ENCODE measurements at places on chromosomes 2 and 18. TPM values are rescaled to one million over a fixed set of nuclear protein-coding genes. Genes with fewer than 3 reads are reported as not detected.

Gene FBXO36
- 1.9 TPM for total RNA-seq

Gene TCF7L1
- 7.1 TPM for total RNA-seq

Gene ANKRD62
- not detected for total RNA-seq

Gene SERPINB2
- 205 TPM for total RNA-seq

Gene MRO
- not detected for total RNA-seq

Gene LHCGR
- not detected for total RNA-seq

Gene C2orf92
- total RNA-seq = 0.71 TPM

Gene C1QL2
- total RNA-seq = not detected

Gene REG3G
- total RNA-seq = not detected

Gene IL1B
- 98.9 TPM for total RNA-seq

- no peak for DNase-seq
Observed at GRCh38 chr2:88753833-88754584, 62.5 kb downstream of the RPIA start.

DNA sequence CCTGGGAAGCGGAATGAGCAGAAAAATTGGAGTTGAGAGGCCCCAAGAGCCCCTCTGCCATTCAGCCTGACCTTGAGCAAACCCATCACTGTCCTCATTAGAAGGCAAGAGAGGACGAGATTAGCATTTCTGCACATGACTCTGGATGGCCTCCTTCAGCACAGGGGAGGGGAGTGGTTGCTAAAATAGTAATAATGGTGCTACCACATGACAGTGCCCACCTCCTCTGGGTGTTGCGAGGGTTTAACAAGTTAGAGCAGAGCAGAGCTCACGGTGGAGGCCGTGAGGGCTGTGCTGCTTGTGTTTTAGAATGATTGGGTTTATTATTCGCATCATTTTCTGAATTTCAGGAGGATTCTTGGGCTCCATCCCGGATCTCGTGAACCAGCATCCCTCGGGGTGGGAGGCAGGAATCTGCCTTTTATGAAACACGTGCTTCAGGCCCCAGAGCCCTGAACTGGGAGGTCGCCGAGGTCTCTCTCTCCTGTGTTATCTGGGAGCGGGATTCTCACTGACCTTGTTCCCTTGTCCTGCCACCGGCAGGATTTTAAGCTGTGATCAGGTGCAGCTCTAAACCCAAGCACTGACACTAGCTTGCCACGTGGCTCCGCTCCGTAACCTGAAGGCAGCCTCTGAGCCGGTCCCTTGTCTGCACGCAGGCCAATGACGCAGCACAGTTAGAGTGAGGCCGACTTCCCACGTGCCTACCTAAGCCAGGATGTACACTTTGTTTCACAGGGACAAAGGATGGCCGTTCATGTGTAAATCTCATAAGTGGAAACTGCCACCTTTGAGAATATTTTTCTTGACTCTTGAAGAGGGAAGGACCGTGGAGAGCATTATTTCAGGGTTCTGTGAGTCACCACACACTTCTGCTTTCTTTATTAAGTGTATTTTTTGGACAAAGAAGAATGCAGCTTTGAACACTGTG is 142.3 kb downstream of the ACOXL start:
- DNase-seq = no peak

DNA sequence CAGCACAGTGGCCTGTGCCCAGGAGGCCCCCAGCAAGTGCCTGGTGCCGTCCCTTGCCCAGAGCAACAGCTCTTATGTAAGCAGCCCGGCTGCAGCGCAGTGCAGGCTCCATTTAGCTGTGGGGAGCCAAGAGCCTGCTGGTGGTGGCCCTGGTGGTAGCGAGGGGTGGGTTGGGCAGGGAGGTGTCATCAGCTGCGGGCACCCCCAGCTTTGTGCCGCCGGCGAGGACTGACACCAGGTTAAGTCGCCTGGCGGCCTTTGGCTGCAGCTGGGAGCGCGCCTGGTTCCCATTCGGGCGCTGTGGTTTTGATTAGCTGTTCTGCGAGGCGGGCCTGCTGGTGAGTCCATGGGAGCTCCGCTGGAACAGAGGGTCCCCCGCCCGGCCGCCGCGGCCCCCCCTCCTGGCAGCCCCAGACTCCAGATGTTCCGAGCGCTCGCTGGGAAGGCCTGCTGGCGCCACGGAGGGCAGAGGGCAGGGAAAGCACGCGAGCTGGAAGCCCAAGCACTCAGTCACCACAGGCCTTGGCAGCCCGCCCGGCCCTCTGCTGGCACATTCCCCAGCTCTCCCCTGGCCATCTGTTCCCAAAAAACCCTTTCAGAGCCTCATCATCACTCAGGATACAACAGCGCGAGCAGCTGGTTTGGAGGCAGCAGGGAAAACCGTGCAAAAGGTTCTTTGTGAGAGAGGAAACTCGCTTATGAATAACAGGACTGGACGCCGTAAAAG is 18.4 kb downstream of the ATOH8 start:
- peak; percentile 80 for DNase-seq

- peak; percentile 53 for DNase-seq
Observed at GRCh38 chr2:129229830-129230441, 749.5 kb upstream of the RAB6C start.

- DNase-seq = no peak
Observed at GRCh38 chr18:1542230-1542774, 637.6 kb downstream of the ADCYAP1 start.

- DNase-seq = no peak
Observed at GRCh38 chr2:171541202-171541887, 19.1 kb downstream of the CYBRD1 start.

DNA sequence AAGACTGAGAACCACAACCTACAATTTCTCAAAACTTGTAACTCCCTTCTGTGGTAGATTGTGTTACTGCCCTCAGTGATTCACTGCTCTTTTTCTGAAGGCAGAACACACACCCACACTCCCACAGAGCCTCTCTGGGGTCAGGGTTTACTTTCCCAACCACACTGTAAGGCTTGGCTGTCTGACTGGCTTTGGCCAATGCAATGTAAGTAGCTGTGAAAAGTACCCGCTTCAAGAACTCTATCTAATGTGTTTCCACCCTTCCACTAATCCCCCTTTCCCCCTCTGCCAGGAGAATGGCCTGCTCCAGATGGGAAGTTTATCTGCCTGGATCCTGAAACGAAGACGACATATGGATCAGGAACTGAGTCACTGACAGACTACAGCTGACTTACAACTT is 222.7 kb downstream of the CDH2 start:
- no peak for DNase-seq

- DNase-seq = no peak
Observed at GRCh38 chr2:10591207-10591606, 98.6 kb downstream of the NOL10 start.

DNA sequence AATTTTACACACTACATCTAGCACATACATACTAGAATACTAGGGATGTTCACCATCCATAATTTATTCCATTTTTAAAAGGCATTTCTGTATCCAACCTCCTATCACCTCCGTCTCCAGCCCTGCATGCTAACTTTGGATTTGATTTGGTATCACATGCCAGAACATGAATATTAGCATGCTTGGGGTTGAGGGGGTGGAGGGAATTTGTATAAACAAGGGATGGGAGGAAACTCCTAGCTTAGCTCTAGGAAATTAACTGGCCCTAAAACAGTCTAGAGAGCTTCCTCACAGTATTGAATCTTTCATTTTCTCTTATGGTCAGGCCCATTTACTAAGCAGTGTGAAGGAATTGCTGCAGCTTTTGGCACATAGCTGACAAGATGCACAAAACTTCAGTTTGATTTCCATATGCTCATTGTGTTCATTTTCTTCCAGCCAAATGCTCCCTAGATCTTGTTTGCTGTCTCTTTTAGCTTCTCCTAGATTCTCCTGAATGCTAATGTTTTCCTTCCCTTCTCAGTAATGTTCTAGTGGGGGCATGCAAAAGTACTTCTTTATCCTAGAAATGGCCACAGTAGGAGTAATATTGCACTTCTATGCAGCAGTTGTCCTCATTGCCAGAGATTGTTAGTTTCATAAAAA is 135.2 kb downstream of the VWC2L start:
- DNase-seq = peak; percentile 21

- no peak for DNase-seq
Observed at GRCh38 chr2:60867848-60868247, 13.5 kb upstream of the REL start.

DNA sequence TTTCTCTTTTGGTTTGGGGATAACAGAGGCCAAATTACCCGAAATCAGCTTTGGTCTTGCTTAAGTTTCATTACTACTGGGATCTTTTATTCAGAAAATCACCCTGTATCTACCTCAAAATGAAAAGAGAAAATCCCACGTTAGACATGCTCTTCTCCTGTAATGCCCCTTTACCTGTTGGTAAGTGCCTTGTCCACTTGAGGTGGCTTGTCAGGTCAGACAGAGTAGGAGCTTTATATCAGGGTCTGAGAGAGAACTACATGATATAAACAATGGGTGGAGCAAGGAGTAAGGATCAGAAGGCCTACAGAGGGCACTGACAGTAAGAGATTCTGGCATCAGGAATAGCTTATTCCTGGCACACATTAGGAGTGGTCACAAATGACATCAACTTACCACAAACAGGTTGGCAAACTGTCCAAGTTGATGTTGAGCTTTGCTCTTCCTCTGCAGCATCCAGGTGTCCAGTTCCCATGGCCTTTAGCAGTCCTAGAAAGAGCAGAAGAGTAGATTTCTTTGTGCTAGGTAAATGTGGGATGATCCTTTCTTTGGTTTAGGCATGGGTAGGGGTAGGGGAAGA is at the start of gene REG1B:
TSS of gene REG1B (minus strand) at position 209 of the 580 bp plus-strand sequence. CDS start 381 bp downstream, outside the sequence.
- no peak for DNase-seq

- no peak for DNase-seq
Observed at GRCh38 chr2:203982276-203982675, 45.7 kb downstream of the ICOS start.

- peak; percentile 36 for DNase-seq
Observed at GRCh38 chr2:134736167-134736880, 17.5 kb upstream of the TMEM163 start.

GRCh38 chr2:105879803-105880300 is 135.1 kb downstream of the NCK2 start:
- no peak for DNase-seq

DNA sequence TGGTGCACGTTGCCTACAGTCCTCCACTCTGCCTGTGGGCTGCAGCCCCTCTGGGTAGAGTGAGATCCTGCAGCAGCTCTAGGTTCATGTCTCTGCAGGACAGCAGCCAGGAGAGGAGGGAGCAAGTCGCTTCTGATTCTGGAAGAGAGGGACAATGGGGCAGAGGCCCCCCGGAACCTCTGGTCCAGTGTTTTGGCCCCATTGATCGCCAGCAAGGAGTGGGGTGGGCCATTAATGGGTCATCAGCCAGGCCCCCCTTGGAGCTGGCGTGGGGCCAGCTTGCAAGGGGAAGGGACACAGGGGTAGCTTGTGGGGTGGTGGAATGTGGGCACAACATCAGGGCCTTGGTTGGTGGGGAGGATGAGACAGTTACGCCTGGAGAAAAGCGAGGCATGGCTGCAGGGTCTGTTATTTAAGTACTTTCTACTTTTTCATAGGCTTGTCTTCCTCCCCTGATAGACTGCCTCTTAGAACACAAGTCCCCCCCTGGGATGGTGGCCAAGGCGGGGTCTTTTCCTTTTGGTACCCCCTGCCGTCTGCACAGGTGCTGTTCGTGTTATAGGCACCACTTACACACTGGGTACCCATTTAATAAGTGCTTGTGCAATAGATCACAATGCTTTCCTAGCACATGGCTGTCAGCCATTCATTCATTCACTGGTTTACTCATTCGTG is 44.6 kb downstream of the INHBB start:
- DNase-seq = no peak

DNA sequence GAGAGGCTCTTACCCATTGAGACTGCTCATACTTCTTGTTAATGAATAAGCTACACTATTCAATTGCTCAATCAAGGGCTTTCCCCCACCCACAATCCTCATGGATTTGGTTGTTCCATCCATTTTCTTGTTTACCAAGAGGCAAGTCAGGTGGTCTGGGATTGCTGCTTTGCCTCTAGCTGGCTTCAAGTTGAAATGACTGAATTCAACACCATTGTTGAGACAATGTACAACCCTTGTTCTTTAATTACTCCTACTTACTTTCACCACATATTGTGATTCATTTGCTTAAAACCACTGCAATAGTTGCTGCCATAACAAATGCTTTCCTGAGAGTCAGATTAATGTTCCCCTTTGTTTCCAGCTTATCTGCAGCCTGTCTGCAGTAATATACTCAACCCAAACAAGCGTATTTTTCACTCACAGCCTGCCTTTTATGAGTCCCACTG is 532.2 kb downstream of the RIT2 start:
- no peak for DNase-seq

GRCh38 chr2:231680992-231681852 is 27.1 kb upstream of the PTMA start:
- no peak for DNase-seq

DNA sequence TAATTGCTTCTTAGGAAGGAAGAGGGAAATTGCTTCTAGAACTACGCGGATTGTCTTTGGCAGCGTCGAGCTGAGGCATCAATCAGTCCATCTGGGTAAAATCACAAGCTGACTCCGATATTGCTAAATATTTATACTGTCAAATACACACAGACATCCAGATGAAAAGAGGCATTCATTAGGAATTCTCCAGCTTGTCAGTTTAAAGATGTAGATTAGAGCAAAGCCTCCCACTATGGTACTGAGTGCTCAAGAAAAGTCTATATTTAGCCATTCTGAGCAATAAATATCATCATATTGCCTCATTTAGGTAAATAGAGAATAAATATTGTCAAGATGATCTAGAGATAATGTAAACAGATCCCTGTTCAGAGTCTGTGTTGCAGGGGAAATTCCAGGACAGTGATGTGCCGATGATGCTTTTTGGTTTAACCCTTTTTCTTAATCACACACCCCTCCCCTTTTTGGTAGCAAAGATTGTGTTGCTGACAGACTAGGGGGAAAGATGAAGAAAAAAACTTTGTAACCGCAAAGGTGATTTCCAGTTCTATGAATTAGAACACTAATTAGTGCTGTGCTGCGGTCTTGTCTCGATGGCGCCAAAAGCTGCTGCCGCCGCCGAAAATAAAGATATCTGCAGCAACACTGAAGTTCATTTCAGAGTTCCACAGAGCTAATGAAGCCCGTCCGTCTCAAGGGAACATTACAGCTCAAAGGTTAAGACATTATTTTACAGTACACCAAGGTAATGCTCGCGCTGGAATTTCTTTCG is 171.8 kb downstream of the PTGR3 start:
- no peak for DNase-seq

DNA sequence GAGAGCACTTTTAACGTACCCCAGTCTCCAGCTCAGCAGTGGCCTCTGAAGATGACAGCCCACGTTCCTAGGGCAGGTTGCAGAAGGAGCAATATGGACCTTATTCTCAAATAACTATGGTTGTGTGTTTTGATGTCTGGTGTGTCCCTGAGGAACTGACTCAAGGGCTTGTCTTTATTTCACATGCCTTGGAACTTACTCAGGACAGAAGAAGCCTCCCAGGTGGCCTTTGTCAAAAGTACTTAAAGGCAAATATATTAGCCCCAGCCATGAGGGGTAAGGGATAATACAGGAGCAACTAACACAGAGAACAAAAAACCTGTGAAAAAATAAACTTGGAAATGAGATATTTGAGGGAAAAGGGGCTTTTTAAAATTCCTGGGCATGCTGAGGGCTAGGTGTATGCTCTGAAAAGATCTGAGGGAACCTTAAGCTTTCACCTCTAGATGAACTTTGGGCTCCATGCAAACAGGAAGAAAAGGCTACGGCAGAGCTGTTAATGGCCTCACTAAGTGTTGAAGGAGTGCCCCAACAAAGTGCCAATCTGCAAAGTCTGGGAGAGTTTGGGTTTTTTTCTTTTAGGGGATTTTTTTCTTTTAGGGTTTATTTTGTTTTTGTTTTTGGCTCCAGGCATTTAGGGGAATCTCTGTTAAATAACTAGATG is 40.3 kb downstream of the SRBD1 start:
- no peak for DNase-seq
